NCI-H1436 (cell line): ENCODE measurements at places on chromosomes 13 and 19.

DNA sequence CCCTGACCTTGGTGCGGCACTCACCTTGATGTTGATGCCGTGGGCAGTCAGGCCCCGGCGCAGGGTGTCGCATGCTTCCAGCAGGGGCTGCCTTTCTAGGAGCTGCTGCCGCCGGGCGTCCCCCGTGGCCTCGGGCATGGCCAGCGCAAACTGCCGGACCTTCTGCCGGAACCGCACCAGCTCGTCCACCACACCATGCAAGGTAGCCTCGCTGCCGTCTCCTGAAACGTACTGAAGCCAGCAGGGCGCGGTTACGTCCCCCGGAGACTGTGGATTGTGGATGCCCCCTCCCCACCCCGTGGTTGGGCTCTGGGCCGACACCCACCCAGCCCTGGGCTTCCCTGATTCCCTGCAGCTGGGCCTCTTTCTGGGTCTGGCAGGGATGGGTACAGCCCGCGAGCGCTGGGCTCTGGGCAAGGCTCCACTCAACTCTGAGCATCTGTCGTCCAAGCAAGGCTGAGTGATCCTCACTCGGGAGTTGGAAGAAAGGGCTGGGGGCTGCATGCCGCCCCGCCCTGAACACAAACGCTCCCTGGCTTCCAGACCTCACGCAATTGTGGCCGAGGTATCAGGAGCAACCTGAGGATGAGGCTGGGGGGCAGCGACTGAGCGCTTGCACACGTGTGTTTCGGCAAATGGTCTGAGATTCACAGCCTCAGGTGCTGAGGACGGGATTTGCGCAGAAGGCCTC lies 27.1 kb downstream of the NAXD start:
- DNase-seq = no peak

DNA sequence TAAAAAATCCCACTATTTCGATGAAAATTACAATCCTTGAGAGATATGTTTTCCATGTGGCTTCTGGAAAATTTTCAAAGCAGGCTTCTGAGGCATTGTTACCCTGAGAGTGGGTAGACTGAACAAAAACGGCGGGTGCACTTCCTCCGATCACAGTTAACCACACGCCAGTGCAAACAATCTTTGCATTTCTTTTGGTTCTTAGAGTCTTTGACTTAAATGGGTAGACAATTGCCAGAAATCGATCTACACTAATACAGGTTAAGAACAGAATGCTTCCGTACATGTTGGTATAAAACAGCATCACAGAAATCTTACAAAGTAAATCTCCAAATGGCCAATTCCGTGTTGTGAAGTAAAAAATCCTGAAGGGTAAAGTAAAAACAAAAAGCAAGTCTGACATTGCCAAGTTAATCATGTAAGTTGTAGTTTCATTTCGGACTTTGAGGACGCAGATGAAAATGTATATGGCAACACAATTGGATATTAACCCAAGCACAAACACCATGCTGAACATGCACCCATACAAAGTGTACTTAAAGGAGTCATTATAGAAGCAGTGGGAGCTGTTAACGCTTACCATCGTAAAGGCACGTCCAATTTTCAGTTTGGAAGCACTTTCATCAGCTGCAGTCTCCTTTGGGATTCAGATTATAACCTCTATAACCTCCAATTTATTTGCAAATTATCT lies 927 bp downstream of the LPAR6 start:
- no peak for DNase-seq

GRCh38 chr13:106594980-106595379 lies 27.0 kb upstream of the ARGLU1 start:
- no peak for DNase-seq

GRCh38 chr13:62643007-62643483 lies 1227.4 kb upstream of the PCDH20 start:
- DNase-seq = no peak

- DNase-seq = peak; percentile 62
Measured at GRCh38 chr19:51777570-51778462, 16.8 kb downstream of the FPR2 start.

- no peak for DNase-seq
Measured at GRCh38 chr19:10295305-10295846, 5.6 kb downstream of the ICAM5 start.

DNA sequence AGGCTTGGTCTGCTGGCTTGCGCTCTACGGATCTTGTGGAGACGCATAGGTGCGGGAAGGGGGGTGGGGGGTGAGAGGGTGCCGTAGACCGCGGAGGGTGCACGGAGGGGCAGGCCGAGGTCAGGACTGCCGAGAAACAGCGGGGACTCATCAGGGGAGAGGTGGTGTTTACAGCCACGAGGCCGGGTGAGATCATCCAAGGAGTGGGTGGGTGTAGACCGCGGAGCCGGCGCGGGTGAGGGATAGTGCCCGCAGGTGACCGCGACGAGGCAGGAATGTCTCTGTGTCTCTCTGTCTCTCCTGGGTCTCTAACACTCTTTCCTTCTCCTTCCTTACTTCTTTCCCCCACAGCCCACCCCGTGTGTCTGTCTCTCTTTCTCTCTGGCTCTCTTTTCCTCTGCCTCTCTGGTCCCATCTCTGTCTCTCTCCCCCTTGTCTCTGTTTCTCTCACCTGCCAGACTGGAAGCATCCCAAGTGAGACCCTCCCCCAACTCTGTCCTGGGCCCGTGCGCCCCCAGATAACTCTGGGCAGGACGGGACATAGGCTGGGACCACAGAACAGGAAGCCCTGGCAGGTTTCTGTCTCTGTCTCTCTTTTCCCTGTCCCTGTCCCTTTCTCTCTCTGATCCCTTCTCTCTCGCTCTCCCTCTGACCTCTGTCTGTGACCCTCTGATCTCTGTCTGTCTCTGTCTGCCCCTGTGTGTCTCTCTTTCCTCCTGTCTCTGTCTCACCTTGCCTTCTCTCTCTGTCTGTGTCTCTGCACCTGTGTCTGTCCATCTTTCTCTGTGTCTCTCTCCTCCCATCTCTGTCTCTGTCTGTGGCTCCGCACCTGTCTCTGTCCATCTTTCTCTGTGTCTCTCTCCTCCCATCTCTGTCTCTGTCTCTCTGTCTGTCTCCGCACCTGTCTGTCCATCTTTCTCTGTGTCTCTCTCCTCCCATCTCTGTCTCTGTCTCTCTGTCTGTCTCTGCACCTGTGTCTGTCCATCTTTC lies 1.8 kb upstream of the KLK4 start:
- DNase-seq = no peak

DNA sequence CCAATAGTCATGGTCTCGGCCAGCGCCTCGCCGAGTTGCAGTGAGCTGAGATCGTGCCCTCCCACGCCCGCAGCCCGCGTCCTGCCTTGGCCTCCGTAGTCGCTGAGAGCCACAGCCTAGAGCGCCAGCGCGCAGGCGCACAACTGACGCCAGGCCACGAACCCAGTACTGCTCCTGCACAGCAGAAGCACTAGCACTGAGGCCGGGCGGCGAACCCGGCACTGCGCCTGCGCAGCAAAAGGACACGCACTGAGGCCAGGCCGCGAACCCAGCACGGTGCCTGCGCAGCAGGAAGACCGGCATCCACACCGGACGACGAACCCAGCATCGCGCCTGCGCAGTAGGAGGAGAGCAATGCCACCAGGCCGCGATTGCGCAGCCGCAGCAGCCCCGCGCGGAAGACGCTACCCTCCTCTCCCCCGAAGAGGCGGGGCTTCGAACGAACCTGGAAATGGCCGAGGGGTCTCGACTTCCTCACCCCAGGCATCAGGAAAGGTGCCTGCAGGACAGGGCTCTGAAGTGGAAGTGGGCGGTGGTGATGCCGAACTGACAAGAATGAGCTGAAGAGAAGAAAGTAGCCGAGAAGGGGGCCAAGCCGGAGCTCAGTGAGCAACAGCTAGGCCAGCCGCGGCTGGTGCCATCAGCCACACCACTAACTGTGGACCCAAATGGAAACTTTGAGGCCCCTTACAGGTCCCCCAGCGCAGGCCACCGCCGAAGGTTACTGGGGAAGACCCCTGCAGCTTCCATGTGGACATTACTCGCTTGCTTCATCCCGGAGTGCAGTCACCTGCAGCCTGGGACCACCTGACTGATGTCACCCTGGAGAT lies 7.5 kb downstream of the F10 start:
- DNase-seq = no peak

GRCh38 chr13:68597641-68598040 lies 1367.5 kb upstream of the PCDH9 start:
- DNase-seq = no peak

DNA sequence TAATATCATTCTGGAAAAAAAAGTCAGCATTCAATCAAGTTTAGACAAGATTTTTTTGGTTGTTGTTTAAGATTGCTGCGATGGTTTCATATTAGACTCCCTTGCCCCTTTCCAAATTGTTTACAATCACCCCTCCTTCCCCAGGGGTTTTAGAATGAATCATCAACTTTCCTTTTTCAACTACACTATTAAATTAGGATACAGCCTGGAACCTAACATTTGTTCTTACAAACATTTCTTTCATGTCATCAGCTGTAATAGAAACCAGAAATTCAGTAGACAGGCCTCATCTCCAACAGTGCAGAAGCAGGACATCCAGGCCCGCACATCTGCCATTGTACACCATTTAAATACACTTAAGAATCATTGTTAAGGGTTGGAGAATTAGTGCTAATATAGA lies 44.4 kb upstream of the WDFY2 start:
- no peak for DNase-seq

- no peak for DNase-seq
Measured at GRCh38 chr19:32407004-32407992, 1.7 kb downstream of the DPY19L3 start.

GRCh38 chr19:49362048-49362928 lies at the start of gene TEAD2:
TSS of gene TEAD2 (minus strand) at chr19:49362416. CDS start at chr19:49360075, 2,341 bp downstream.
- no peak for DNase-seq

GRCh38 chr13:47592256-47592655 lies 408.8 kb downstream of the SUCLA2 start:
- no peak for DNase-seq

DNA sequence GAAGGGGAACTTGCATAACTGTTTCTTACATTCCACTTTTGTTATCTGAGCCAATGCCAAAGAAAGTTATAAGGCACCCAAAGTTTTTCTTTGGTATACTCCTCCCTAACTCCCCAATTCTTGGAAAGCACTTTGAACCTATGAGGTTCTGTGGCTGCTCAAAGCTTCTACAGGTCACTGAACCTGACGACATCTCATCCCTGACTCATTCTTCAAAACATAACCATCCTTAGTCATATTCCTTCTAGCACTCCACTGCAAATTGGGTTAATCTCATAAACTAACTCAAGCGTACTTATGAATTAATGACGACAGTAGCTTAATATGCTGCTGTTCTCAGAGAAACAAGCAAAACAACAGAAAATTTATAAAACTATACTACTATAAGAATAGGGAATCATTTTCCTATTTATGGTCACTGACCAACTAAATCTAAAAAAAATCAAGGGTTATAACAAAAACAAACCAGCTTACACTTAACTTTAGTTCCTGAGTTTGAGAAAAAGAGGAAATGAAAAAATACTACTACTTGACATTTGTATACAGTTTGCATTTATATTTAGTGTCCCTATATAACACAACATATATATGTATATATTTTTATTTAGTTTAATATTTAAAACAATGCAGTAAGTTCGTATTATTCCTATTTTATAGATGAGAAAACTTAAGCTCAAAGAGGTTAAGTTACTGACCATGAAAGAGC lies 69.1 kb downstream of the CAB39L start:
- DNase-seq = no peak

DNA sequence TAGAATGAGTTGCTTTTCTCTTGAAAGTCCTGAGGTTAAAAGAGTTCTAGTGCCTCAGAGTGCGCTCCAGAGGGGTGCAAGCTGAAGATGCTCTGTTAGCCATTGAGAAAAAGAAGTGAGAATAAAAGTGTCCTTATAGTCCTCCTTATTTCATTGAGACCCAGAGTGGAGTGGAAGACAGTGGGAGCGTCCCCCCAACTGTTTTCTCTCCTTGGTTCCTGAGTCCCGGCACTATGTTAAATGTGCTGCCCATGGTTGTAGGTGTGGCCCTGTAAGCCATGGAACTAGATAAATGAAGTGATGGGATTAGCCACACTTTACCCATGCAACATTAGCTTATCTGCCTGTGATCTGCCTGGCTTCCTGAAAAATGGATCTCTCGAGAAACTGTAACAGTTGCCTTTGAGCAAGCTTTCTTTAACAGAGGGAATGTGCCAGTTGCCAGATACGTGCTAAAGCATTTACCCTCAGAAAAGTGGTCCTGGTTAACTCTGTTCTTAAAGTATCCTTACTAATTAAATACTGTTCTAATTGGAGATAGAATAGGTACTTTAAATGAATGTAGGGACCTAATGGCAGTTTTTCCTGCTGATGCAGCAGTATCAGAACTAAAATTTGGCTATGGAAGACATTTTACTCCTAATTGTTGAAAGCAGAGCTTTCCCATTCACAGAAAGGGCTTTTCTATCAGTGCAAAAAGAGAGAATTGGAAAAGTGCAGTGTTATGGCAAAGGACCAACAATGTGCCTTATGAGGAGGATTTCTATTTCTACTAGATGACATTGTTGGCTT lies 21.4 kb upstream of the PSG9 start:
- DNase-seq = no peak

DNA sequence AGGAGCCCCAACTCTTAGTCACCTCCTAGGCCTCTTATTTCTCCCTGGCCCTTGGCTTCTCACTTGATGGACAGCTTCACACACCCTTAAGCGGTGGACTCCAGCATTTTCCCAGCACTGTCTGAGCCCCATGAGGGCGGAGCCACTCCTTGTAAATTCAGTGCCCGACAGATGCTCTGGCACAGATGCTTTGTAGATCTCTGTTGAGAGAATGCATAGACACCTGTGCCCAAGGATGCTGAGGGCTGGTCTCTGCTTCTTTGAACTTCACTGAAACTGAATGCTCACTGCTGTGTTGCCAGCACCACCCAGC lies 3.3 kb downstream of the SYCN start:
- no peak for DNase-seq

DNA sequence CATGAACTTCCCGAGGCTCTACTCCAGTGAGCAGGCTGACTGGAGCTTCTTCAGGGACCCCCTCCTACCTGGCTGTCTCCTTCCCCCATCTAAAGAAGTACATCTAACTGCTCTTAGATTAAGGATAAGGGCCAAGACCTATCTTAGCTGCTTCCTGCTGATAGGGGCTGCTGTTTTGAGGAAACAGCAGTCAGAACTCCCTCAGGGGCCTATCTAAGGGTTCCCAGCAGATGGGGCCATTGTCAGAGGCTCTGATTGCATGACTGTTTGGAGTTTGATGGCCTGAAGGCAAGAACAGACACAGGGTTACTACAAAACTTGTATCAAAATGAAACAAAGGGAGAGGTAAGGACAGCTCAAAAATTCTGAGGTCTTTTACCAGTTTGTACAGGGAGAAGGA lies 2636.9 kb upstream of the PCDH20 start:
- no peak for DNase-seq

DNA sequence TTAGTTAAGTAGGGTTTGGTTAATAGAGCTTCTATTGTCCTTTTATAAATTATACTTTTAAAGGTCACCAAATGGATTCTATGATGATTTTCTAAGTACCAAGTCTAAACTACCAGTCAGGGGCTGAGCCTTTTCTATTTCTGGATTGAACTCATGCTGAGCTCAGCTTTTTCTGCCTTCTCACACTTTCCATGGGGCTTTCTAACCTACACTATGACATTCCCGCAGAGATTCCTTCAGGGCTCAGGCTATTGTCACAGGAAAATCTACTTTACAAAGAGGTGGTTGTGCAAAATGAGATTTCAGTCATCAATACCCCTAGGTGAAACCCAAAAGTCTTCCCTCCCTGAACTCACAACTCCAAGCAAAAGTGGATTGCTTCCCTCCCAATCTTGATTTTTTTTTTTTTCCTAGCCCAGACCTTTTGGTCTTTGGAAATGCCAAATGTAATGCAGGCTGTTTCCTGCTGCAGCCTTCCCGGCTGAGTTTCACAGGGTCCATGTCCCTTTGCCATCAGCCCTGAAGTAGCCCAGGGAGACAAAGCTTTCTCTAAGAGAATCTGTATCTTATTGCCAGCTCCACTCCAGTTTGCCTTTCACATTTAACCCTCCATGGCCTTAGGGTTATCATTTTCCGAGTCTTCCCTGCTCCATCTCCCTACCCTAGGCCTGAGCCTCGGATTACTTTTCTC lies 13.6 kb downstream of the C13orf42 start:
- DNase-seq = no peak
